Activated CD4-positive, alpha-beta memory T cell treated with anti-CD3 and anti-CD28 coated beads for 36 hours (primary cell): ENCODE measurements at places on chromosomes 5 and 9. TPM values are rescaled to one million over a fixed set of nuclear protein-coding genes. Genes with fewer than 3 reads are reported as not detected.
A peak's percentile ranks its signal among the peaks of the same experiment; 100 is the strongest.

DNA sequence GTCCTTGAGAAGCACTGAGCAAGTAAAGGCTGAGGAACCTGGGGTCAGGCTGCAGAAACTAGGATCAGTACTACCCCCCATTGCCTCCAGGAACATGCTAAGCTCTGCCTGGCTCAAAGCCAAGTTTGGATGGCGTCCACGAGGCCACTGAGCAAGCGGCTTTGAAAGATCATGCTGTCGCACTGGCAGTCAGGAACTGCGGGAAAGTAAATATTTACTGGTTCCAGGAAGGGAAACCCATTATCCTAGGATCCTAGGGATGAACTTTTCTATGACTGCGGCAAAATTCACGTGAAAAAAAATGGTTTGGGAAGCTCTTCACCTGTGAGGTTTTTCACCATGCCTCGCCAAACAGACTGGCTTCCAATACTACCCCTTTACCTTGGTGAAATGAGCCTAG, 75.3 kb upstream of the PJA2 start:
- no peak for DNase-seq

DNA sequence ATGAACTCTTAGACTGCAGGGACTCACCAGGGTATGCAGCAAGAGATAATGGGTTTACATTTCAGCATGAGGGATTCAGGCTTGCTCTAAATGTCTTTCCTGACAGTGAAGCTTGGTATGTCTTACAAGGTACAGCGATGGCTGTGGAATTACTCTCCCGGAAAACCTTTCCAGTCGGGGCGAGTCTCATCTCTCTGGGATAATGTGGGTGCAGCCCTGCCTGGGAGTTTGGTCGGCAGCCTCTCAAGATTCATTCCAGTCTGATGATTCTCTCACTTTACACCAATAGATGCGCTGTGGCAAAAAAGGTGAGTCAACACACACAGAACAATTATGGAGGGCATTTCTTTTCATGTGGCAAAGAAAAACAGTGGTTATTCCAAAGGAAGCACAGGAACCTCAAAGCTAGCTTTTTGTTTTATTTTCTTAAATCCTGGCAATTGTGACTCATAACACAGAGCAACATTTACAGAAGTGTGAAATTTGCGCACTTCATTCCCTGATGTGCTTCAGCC, 190.3 kb downstream of the DCP2 start:
- DNase-seq, result no peak

Gene AHRR
- 16.7 TPM for total RNA-seq

DNA sequence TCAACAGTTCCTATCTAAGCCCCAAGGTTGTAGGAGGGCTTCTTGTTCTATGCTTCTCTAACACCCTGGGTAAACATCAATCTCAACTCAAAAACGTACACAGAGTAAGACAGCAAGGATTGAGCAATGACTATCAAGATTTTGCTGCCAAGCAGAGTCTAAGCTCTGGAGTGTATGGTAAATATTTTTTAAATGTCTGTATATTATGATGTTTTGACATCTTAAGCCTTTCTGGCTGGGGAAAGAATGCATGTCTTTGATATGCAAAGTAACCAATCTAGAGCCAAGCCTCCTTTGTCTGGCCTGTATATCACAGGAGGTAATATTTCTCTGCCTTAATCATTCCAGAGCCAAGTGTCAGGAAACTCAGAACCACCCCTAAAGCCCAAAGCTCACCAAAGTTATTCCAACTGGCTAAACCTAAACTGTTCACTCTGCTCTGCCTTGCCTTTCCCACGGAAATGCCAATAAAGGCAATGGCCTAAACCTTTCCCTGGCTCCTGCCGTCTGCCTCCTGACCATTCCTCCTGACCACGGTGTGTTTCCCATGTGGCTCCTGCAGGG, 45.2 kb downstream of the YIPF5 start:
- DNase-seq, result no peak

Gene ACTBL2
- total RNA-seq, result not detected

Gene RANBP17
- not detected for total RNA-seq

DNA sequence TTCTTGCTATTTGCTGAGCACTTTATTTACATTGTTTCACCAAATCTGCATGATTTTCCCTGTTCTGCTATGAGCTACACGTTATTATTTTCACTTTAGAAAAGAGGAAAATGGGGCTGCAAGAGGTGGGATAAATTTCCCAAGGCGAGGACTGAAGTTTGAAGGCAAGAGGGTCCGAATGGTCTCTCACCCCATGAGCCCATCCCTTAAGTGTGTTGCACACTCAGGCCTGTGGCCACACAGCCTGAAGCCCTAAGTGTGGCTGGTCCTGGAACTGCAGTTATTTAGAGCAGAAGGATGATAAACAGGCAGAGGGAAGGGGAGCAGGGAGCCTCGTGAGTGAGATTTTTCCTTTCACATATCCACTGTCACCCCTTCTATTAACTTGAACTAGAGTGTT, 7.8 kb downstream of the PDE8B start:
- DNase-seq, result no peak

- peak; percentile 17 for DNase-seq
Measured at GRCh38 chr5:81208904-81209303, 24.2 kb upstream of the CKMT2 start.

Gene GDNF
- not detected for total RNA-seq

Gene GABRG2
- total RNA-seq, result not detected

DNA sequence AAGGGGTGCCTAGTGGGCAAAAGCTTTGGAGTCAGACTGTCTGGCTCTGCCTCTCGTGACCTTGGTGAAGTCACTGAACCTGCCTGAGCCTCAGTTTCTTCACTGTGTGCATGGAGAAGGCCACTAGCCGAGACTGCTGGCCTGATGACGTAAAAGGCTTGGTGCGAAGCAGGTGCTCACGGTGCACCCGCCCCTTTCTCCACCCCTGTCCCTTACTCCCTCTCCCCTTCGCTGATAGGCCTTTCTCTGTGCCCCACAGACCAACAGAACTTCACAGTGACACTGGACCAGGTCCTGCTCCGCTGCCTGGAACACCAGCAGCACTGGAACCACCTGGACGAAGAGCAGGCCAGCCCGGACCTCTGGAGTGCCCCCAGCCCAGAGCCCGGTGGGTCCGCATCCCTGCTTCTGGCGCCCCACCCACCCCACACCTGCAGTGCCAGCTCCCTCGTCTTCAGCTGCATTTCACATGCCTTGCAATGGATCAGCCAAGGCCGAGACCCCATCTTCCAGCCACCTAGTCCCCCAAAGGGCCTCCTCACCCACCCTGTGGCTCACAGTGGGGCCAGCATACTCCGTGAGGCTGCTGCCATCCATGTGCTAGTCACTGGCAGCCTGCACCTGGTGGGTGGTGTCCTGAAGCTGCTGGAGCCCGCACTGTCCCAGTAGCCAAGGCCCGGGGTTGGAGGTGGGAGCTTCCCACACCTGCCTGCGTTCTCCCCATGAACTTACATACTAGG, 10.4 kb downstream of the FPGS start:
- no peak for DNase-seq

DNA sequence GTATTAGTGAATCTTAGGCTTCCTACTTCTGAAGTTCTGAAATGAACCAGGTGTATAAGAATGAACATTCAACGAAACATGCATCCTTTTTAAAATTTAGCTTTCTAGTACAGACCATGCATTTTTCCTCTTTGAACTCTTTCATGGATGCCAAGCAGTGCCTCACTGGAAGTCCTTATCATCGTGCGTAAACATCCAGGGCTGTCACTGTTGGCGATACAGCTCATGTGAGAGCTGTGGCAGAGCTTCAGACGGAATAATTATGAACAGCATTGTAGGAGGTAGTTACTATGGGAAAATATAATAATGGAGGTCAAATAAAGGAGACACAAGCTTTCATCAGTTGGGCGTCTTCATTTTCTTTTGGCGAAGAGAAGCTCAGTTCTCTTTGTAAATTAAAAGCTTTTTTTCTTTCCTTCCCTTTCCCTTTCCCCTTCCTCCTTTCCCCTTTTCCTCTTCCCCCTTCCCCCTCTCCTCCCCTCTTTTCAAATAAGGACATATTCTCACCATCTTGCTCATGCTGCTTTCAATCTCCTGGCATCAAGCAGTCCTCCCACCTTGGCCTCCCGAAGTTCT, 167.3 kb downstream of the KDM4C start:
- DNase-seq, result no peak

- DNase-seq, result no peak
Measured at GRCh38 chr5:76690037-76690679, 25.8 kb upstream of the F2R start.

Gene ALDOB
- total RNA-seq, result not detected

- no peak for DNase-seq
Measured at GRCh38 chr9:94867281-94867841, 140.9 kb downstream of the AOPEP start.

DNA sequence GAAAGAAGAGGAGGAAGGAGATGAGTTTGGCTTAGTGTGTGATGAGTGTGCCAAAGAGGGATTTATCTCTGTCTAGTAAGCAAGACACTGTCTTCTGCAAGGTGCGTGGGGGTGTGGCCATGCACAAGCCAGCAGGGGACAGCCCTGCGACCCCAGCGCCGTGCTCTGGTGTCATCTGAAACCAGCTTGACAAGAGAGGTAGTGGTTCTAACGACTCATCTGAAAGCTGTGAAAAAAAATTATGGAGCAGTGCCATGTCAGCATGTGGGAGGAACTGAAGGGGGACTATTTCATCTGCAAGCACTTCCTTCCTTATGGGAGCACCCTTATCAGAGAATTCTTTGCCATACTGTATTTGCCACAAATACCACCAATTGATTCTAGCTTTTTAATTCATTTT, 398.6 kb downstream of the PSAT1 start:
- no peak for DNase-seq

Gene PITX1
- 0.22 TPM for total RNA-seq

GRCh38 chr5:139752506-139753473, 42.8 kb upstream of the PSD2 start:
- peak; percentile 45 for DNase-seq

GRCh38 chr9:136255896-136256890, 10.6 kb upstream of the QSOX2 start:
- DNase-seq, result no peak

GRCh38 chr5:159581502-159582249, 251.4 kb upstream of the IL12B start:
- no peak for DNase-seq

- DNase-seq, result no peak
Measured at GRCh38 chr9:23219471-23219870, 606.6 kb downstream of the ELAVL2 start.

- no peak for DNase-seq
Measured at GRCh38 chr9:38360839-38361472, 31.5 kb upstream of the ALDH1B1 start.

GRCh38 chr9:104775574-104775936, 11.6 kb downstream of the NIPSNAP3B start:
- no peak for DNase-seq

GRCh38 chr5:60639544-60639943, 60.4 kb downstream of the DEPDC1B start:
- DNase-seq, result no peak

Gene FXN
- total RNA-seq, result 14.1 TPM

Gene CDH10
- not detected for total RNA-seq

GRCh38 chr5:10102706-10103497, 146.8 kb downstream of the ATPSCKMT start:
- DNase-seq, result no peak
